ENCODE measurements at places on chromosomes 5 and 9. TPM values are rescaled to one million over a fixed set of nuclear protein-coding genes. Genes with fewer than 3 reads are reported as not detected.

The TNC gene
- total RNA-seq: 35.2 TPM

The IFNA2 gene
- not detected for total RNA-seq

The TNFSF15 gene
- 1.5 TPM for total RNA-seq

The ERCC6L2 gene
- 63.1 TPM for total RNA-seq

The ORM2 gene
- total RNA-seq: not detected

The SAXO1 gene
- total RNA-seq: under 0.01 TPM

The C6 gene
- total RNA-seq: under 0.01 TPM

The BARHL1 gene
- total RNA-seq: not detected

The OTP gene
- total RNA-seq: not detected

The IFNK gene
- not detected for total RNA-seq

The IL3 gene
- total RNA-seq: not detected

The FAM13B gene
- total RNA-seq: 15.3 TPM

The CATSPER3 gene
- not detected for total RNA-seq

The ECM2 gene
- total RNA-seq: 2.7 TPM
